ENCODE measurements at places on chromosomes 1 and 21.

DNA sequence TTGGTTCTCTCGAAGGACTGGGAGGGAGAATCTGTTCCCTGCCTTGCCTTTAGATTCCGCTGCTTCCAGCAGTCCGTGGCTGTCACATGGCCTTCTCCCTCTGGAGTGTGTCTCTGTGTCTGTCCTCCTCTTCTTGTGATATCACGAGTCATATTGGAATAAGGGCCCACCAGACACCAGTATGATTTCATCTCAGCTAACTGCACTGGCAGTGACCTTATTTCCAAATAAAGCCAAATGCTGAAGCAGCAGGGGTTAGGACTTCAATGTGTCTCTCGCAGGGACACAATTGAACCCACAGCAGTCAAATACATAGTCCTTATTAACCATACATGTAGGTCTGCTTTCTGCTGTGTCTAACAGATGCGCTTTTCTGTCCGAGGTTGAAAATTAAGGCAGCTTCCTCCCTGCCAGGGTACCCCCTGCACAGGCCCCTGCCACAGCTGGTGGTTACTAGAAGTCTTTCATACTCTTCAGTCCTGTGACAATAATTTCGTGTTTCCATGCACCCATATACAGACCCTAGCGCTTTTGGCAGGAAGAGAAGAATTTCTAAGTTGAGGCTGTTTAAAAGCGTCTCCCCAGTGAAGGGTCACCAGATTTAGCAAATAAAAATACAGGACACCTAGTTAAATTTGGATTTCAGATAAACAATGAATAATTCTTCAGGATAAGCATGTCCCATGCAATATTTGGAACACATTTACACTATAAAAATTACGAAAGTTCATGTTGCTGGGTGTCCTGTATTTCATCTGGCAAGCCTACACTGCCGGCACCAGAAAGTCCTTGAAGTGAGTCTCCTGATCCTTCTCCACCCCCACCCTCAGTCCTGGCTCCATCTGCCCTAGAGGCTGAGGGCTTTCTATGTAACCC lies 182.1 kb downstream of the ETS2 start:
- no peak for DNase-seq

GRCh38 chr1:208562151-208562960 lies 318.2 kb upstream of the PLXNA2 start:
- DNase-seq, result no peak

- no peak for DNase-seq
These were observed 3.6 kb downstream of the PSEN2 start for GRCh38 chr1:226873771-226874578.

- DNase-seq, result no peak
These were observed 31.4 kb upstream of the KIRREL1 start for GRCh38 chr1:157961805-157962762.

- no peak for DNase-seq
These were observed 123.7 kb downstream of the NAV1 start for GRCh38 chr1:201662646-201663045.

- DNase-seq, result no peak
These were observed 33.0 kb upstream of the TTC22 start for GRCh38 chr1:54834007-54834541.

GRCh38 chr1:240619906-240620621 lies 8.1 kb upstream of the GREM2 start:
- no peak for DNase-seq

- no peak for DNase-seq
These were observed 96.7 kb upstream of the GADD45A start for GRCh38 chr1:67588178-67588855.

- no peak for DNase-seq
These were observed 52.9 kb downstream of the ACBD3 start for GRCh38 chr1:226133504-226134123.

DNA sequence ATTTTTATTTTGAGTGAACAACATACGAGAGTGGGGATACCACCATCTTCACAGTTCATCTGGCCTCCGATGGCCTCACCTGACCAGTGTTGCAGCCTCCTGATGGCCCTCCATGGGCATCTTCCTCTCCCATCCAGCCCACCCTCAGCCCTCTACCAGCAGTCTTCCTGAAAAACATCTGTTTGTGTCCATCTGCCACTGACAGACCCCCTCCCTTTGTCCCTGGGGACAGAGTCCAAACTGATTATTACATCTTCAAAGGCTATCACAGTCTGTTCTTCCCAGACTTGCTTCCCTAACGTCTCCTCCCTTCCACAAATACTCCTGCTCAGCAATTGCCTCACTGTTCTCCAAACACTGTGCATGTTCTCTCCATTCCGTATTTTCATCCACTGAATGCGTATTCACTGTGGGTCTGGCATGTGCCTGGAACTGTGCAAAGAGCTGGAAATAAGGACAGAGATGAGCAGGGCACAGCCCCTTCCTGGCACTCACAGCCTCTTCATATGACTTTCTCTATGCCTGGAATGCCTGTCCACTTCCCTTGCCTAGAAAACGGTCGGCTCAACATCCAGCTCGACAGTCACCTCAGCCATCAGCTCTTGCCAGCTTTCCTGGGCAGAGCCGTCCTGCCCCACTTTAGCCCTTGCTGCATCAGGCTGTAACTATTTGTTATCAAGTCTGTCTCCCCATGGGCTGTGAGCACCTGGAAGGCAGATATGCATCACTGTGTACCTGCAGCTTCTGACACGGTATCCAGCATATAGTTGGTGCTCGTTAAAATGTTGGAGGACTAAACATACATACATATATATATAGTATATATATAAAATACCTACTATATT lies 8.3 kb upstream of the ATF3 start:
- DNase-seq, result no peak

DNA sequence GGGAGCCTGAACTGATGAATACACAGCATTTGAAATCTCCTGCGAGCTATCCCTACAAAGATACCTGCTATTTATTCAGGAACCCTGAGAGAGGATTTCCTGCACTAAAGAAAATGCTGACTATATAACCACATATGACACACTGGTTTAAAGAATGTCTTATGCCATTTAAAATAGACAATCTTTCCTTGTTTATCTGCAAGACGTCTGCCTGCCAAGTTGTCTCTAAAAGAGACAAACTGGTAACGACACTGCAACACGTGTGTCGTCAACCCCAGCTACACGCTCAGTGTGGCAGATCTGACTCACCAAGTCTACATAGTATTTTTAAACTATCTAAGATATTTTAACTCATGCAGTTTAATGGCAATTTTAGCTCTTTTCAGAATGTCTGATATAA lies 42.7 kb downstream of the APP start:
- DNase-seq, result no peak

GRCh38 chr21:36688324-36688723 lies 10.6 kb upstream of the SIM2 start:
- DNase-seq, result no peak

DNA sequence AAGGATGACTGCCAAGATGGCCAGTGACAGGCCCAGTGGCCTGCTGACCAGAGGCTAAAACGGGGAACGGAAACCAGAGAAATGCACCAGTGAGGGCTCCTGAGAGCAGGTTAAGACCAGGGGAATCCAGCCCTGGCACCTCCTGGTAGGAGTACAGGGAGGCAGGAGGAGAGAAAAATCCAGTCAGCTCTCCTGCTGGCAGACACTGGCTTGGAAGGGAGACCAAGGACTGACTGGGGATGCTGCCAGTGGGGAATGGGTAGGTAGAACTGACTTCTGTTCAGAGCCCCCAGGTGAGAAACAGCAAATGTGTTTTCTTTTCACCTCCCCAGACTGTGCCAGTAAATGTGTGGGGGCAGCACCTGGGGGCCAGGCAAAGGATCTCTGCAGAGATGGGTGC lies 27.7 kb upstream of the CRNN start:
- DNase-seq, result no peak

- no peak for DNase-seq
These were observed 27.5 kb upstream of the KCNA2 start for GRCh38 chr1:110633646-110634030.

DNA sequence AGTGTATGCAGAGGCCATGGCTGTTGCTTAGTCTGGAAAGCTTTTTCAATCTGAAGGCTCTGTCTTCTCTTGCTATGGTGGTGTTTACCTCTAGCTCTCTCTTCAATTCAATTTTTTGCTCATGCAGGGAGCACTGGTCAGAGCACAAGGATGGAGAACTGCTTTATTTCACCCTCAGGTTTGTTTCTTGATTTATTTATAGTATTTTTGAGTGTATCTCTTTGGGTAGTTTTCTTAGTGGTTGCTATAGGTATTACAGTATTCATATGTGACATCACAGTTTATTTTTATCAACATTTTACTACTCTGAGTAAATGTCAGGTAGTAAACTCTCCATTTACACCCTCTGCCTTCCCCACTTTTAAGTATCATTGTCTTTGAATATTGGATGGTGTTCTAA lies 147.9 kb downstream of the RASAL2 start:
- no peak for DNase-seq

DNA sequence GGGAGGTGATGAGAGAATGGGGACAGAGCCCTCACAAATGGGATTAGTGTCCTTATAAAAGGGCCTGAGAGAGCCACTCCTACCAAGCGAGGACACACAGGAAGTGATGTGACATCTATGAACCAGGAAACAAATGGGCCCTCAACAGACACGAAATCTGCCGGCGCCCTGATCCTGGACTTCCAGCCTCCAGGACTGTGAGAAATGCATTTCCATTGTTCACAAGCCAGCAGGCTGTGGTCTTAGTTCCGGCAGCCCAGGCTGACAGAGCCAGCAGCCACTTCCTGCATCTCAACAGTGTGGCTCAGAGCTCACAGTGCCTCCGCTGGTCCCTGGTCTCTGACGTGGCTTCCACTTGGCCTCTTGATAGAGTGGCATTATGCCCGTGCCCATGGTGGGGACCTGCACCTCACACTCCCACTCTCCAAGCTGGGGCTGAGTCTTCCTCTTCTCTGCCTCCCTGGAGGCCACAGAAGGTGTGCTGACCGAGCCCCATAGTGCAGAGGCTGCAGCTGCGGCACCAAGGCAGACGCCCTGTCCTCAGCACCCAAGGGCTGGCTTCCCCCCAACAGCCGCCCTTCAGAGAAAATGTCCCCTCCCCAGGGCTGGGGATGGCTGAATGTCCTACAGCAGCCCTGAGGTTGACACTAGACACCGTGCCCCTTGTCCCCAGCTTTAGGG lies 44.9 kb downstream of the ACOT7 start:
- peak; percentile 29 for DNase-seq

DNA sequence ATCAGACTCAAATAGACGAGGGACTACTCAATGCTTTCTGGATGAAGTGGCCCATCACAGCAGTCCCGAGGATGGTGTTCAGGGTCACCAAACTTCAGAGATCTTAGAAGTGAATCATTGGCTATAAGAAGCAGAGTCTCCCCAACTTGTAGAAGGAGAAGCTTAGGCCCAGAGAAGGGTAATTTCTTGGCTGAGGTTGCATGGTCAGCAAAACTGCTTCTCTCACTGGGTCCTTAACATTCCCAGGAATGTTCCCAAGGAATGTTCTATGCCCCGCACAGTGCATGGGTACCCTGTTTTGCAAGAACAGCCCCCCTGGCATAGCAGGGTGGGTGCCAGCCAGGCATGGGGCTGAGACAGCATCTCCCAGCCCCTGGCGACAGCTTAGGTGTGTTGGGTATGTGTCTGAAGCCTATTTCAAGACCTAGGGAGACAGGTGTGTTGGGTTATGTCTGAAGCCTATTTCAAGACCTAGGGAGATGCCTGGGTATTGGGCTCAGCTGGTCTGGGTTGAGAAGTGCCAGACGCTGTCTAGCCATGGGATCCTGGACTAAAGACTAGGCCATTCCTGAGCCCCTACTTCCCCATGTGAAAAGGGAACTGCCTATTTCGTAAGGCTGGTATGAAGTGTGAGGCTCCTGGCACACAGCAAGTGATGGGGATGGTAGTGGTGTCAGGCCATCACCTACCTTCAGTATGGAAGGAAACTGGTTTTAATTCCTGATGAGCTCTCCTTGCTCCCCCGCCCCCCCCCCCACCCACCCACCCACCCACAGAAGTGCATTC lies 26.1 kb downstream of the PADI6 start:
- no peak for DNase-seq

DNA sequence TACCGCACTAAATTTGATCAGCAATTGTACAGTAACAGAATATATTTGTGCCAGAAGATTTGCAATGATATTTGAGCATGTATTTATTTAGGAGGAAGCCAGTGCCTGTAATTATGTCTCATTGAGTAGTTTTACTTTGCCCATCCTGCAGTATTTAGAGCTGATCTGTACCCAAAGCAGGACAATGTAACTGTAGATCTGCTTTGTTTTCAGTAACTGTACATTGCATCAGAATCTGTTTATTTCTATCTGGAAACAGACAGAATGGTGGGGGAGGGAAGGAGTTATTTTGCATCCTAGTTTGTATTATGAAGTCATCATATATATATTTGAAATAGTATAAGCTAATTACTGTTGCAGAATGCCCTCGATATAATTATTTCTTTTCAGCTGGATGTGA lies 36.2 kb upstream of the LRRC8C start:
- DNase-seq, result no peak

DNA sequence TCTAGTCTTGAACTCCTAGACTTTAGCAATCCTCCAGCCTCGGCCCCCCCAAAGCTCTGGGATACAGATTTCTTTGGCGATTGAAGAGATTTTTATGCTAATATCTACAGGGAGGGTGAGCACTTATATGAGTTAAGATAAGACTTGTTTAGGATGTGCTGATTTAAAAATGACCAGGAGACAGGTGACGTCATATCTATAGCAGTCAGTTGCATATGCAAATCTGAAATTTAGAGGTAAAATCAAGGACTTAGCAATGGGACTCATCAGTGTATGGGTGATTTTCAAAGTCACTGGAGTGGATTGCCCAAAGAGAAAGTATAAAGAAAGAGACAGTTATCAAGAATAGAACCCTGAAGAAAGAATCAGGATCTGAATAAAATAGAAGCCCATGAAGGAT lies 394.5 kb downstream of the ADGRL2 start:
- DNase-seq, result no peak

DNA sequence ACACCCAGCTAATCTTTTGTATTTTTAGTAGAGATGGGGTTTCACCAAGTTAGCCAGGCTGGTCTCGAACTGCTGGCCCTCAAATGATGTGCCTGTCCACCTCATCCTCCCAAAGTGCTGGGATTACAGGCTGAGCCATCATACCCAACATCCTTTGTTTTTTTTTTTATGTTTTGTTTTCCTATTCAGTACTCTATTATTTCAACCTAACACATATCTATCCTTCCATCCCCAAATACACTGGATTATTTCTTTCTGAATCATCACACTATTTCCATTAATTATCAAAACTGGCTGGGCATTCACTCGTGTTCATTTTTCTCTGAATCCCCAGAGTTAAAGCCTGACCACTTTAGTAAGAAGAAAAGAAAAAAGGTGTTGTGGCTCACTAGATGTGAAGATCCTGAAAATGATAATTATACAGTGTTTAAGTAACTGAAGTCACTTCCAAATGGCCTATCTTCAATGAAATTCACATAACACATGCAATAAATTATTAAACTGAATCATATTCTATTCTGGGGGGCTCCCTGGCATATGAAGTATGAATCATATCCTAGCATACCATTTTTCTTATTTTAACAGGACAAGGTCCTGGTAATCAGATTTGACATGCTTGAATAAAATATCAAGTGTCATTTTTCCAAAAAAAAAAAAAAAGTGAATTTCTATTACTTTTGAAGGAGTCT lies 1754.2 kb downstream of the BRINP3 start:
- DNase-seq, result no peak

GRCh38 chr1:9996624-9997582 lies at the start of gene RBP7:
Gene RBP7, plus strand, starts transcription at chr1:9997228. Its CDS starts 31 bp downstream, at chr1:9997259.
- DNase-seq, result no peak

GRCh38 chr1:210536254-210536961 lies 207.7 kb downstream of the HHAT start:
- no peak for DNase-seq

GRCh38 chr1:18907021-18907916 lies 4.9 kb upstream of the ALDH4A1 start:
- peak; percentile 29 for DNase-seq

- DNase-seq, result no peak
These were observed 36.6 kb downstream of the FCRL5 start for GRCh38 chr1:157515709-157516108.

All from stimulated activated CD8-positive, alpha-beta memory T cell treated with anti-CD3 and anti-CD28 coated beads, Interleukin-4, amount 100 ng/mL, for 1 hour (primary cell).